Fibroblast of villous mesenchyme (primary cell): ENCODE measurements at places on chromosomes 12 and 14. TPM values are rescaled to one million over a fixed set of nuclear protein-coding genes. Genes with fewer than 3 reads are reported as not detected.

The MOAP1 gene
- 10.0 and 14.7 TPM in 2 replicates for total RNA-seq

The NEMP1 gene
- 10.0 and 19.0 TPM in 2 replicates for total RNA-seq

The RTN1 gene
- total RNA-seq: 0.43 and 0.64 TPM in 2 replicates

The MMP19 gene
- total RNA-seq: 9.1 and 9.7 TPM in 2 replicates

The FOXG1 gene
- under 0.01 TPM in 1 of 2 replicates, not detected in the other for total RNA-seq

The TCL1A gene
- not detected in 2 replicates for total RNA-seq

The PTCSC3 gene
- total RNA-seq: not detected in 2 replicates

The TMEM52B gene
- total RNA-seq: 3.5 and 17.7 TPM in 2 replicates

The NEUROD4 gene
- total RNA-seq: not detected in 2 replicates

The CLEC7A gene
- under 0.01 TPM in 1 of 2 replicates, not detected in the other for total RNA-seq

DNA sequence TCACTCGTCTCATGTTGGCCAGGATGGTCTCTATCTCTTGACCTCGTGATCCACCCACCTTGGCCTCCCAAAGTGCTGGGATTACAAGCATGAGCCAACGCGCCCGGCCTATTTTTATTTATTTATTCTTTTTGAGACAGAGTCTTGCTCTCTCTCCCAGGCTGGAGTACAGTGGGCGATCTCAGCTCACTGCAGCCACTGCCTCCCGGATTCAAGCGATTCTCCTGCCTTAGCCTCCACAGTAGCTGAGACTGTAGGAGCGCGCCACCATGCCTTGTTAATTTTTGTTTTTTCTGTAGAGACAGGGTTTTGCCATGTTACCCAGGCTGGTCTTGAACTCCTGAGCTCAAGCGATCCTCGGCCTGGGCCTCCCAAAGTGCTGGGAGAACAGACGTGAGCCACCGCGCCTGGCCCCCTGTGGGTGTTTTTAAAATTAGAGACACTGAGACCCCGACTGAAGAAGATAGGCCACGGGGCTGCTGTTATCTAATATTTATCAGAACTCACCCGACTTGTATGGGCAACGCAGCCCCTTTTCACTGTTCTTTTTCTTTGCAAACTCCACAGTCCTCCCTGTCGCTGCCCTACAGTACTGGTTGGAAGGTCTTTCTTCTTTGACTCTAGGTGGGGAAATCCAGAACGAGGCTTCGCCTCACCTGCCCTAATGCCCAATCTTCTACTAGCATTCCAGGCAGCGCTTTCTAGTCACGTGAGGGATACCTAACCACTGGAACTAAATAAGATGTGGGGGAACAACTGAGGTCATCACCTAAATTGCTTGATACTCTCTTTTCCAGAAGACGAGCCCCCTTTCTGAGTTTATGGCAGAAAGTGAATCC is 1.4 kb upstream of the GABARAPL1 start:
- no peak for DNase-seq

- DNase-seq: no peak
Observed at GRCh38 chr14:76940021-76940760, 88.3 kb downstream of the IRF2BPL start.

DNA sequence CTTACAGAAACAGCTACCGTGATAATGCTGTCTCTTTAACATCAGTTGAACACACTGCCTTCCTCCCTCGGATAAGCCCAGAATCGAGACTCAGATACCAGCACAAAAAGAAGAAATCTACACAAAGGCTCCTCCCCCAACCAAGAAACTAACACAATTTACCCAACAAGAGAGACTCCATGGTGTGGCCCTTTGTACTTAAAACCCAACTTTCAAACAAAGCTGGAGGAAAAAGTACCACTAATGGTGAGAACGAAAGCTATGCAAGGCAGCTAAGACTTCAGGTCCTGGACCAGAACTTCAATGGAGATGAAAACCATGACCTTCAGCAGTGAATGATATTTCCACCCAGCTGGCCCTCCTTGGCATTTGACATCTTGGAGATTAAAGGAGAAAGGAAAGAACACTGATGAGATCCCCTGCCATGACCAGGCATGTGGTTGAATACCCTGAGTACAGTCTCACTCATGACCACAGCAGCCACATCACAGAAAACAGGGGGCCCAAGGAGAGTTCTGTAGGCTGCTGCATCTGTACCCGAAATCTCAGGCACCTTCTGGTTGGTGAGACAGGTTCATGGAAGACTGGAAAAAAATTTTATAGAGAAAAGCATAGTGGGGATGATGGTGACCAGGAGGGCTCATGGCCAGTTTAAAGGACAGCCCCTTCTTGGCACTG is 36.7 kb downstream of the RBM19 start:
- DNase-seq: no peak

- no peak for DNase-seq
Observed at GRCh38 chr12:12626471-12626870, 14.8 kb downstream of the CREBL2 start.

- DNase-seq: peak; percentile 19
Observed at GRCh38 chr12:109126784-109127183, 10.4 kb downstream of the ACACB start.

- DNase-seq: peak; percentile 96
Observed at GRCh38 chr12:93784339-93785086, 107.3 kb downstream of the CRADD start.

GRCh38 chr14:49898485-49898884 is 5.6 kb downstream of the ARF6 start:
- no peak for DNase-seq

DNA sequence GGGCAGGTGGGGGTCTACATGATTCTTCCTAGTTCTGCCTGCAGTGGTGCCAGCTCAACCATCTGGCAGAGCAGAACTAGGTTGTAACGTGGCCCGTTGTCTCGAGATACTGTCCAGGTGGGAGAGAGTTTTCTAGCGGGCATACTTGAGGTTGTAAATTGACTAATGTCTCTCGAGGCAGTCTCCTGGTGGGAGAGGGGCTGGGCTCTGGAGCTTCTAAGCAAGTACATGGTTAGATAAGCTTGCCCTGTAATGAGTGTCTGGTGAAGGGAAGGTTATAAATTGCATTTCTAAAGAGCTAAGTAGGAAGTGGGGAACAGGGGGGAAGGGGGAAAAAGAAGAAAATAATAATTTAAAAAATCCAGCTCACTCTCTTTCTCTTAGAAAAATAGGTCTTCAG is 18.1 kb downstream of the BDKRB1 start:
- DNase-seq: peak; percentile 53

DNA sequence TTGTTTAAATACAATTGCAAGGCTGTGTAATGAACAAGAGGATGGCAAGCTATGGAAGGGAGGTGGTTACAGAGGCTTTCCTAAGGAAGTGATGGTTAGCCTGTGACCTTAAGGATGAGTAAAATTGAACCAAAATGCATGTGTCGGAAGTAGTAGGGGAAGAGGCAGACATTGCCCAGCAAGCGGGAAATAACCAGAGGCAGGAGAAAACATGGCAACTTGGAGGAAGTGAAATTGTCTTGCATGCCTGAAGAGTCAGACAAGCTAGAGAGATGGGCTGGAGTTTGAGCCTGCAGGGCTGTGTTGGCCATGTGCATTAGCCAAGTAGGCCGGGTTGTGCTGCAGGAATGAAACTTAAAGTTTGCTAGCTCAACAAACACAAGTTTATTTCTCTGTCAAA is 96.2 kb downstream of the BTG1 start:
- DNase-seq: no peak

GRCh38 chr12:13152281-13152680 is 44.2 kb upstream of the EMP1 start:
- DNase-seq: peak; percentile 26

DNA sequence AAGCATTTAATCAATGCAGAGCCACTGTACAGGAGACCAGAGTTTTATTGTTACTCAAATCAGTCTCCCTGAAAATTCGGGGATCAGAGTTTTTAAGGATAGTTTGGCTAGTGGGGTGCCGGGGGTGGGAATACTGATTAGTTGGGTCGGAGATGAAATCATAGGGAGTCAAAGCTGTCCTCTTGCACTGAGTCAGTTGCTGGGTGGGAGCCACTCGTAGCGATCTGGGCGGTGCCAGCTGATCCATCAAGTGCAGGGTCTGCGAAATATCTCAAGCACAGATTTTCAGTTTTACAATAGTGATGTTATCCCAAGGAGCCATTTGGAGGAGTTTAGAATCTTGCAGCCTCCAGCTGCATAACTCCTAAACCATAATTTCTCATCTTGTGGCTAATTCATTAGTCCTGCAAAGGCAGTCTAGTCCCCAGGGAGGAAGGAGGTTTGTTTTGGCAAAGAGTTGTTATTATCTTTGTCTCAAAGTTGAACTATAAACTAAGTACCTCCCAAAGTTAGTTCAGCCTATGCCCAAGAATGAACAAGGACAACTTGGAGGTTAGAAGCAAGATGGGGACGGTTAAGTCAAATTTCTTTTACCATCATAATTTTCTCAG is 169.4 kb upstream of the PLEKHG7 start:
- DNase-seq: peak; percentile 34
